Activated CD4-positive, alpha-beta T cell treated with anti-CD3 and anti-CD28 coated beads for 36 hours (primary cell): ENCODE measurements at places on chromosomes 6 and 20. TPM values are rescaled to one million over a fixed set of nuclear protein-coding genes. Genes with fewer than 3 reads are reported as not detected.

Gene RNF5
- 65.6 TPM for total RNA-seq

Gene THBD
- not detected for total RNA-seq

Gene GPR63
- total RNA-seq, result 1.2 TPM

Gene DNAH8
- total RNA-seq, result 0.02 TPM

Gene TFAP2B
- total RNA-seq, result not detected

Gene CCN5
- total RNA-seq, result not detected

Gene SAPCD1
- total RNA-seq, result 12.2 TPM

Gene GNMT
- total RNA-seq, result not detected
